Hindlimb muscle (tissue), 1 donor: ENCODE measurements at places on chromosomes 4 and X.

DNA sequence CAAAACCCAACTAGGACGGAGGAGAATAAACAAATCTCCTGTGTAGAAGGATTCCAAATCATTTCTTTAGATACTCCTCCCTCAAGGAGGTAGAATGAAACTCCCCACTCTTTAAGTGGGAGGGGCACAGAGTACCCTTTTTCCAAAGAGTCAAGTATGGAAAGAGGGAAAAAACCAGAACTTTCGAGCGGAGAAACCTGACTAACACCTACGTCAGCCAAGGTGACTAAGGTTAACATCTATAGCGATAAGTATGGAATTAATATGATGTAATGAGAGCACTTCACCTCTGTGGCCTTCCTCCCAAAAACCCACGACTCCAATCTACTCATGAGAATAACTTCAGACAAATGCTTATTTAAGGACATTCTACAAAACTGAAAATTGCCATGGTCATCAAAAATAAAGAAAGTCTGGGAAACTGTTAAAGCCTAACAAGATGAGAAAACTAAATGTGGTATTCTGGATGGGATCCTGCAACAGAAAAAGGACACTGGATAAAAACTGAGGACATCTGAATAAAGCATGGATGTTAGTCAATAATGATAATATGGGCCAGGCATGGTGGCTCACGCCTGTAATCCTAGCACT lies 157.0 kb upstream of the MAP3K15 start:
- DNase-seq, result no peak

GRCh38 chr4:184481544-184481943 lies 7.2 kb upstream of the IRF2 start:
- no peak for DNase-seq

DNA sequence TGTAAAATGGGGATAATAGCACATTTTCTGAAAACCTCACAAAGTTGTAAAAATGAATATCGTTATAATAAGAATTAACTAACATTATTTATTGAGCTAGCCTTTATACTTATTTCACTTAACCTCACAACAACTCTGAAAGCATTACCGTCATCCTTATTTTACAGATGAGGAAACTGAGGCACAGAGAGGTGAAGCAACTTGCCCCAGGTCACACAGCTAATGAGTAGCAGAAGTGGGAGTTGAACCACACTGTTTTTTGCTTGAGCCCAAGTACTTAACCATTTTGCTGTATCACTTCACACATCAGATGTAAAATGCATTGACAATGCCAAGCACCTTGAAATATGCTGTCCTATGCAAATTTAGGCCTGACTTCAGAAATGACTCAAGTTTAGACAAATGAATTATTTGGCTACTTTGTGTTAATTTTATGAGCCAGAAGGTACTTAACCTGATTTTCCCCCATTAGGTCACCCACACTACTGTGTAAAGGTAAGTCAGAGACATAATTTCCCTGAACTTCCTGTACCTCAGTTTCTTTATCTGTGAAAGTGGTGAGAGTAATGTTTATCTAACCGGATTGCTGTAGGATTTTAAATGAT lies 23.1 kb downstream of the CD40LG start:
- DNase-seq, result no peak

- no peak for DNase-seq
Measured at GRCh38 chrX:71577682-71578081, 555 bp upstream of the GCNA start.

DNA sequence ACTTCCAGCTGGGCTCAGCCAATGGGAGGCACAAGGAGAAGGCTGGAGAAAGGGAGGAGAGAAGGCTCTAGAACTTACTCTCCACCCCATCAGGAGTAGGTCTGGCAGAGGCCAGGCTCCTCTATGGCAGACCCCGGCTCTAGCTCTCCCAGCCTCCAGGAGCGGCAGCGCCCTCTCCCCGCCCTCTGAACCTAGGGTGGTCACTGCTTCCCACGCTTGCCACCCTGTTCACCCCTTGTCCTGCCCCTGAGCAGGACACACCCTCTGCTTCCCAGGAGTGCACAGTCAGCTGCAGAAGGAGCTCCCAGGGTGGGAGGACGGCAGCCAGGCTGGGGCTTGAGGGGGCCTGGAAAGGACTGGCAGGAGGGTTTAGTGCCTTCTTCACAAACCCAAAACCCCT lies 53.0 kb upstream of the CRMP1 start:
- no peak for DNase-seq

GRCh38 chr4:1407657-1408333 lies 1.6 kb upstream of the NKX1-1 start:
- no peak for DNase-seq

GRCh38 chrX:13892856-13893255 lies 76.0 kb upstream of the GPM6B start:
- no peak for DNase-seq

DNA sequence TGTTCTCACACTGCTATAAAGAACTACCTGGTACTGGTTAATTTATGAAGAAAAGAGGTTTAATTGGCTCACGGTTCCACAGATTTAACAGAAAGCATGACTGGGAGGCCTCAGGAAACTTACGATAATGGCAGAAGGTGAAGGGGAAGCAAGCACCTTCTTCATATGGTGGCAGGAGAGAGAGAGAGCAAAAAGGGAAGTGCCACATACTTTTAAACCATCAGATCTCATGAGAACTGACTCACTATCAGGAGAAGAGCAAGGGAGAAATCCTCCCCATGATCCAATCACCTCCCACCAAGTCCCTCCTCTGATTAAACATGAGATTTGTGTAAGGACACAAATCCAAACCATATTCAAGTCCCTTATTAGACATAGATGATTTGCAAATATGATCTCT lies 12.3 kb upstream of the RAP2C start:
- no peak for DNase-seq

GRCh38 chrX:128396601-128397000 lies 344.4 kb upstream of the ACTRT1 start:
- no peak for DNase-seq
